ENCODE measurements at places on chromosomes 1 and 21.

- no peak for DNase-seq
Measured at GRCh38 chr1:9751971-9752370, 71.8 kb downstream of the CLSTN1 start.

DNA sequence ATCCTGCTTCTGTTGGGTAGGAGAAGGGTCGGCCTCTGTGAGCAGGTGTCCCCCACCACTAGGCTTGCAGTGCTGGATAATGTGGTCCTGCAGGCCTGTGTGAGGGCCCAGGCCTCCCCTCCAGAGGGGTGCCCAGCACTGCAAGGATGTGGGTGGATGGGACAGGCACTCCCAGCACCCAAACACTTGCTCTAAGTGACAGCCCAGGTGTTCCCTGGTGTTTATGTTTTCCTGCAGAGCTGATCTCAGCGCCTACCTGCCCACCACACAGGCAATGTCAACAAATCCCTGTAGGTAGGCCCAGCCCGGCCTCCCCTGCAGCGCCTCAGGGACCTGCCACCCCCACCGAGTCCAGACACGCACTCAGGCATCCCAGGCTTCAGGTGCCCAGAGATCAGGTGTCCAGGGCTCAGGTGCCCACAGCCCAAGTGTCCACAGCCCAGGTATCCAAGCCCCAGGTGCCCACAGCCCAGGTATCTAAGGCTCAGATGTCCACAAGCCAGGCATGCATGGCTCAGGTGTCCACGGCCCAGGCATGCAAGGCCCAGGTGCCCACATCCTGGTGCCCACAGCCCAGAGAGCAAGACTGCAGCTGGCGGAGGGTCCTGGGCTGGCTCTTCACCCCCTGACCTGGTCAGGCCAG lies 59.2 kb downstream of the WNT9A start:
- DNase-seq, result no peak

DNA sequence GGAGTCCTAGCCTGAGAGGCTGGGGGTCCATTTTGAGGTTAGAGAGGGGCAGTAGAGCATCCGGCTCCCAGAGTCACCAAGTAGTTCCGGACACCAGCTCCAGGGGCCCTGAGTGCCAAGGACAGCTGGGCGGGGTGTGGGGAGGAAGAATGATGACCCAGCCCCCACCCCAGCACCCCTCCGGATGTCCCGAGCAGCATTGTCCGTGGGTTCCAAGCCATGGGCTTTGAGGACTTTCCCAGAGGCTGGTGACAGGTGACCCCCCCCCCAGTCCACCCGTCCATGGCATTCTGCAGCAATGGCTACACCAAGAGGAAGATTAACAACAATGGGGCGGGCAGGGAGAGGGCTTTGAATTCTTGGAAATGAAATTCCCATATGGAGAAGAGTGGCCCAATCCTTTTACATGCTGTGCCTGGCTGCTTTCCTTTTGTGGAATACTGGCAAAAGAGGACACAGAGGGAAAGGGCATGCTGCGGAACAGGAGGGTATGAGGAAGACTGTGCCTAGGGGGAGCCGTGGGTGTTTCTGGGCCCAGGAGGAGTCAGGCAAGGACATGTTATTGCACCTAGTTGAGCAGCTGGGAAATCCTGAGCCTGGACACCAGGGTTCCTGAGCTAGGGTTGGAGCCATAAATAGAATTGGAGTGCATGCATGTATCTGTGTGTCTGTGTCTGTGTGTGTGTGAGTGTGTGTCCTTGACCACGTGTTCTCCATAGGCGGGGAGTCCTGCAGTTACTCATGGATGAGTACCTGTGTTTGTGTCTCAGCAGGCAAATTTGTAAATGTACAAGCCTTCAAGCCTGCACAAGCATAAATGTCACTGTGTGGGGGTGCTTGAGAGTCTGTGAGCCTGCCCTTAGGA lies 956 bp downstream of the ATP1A2 start:
- no peak for DNase-seq

DNA sequence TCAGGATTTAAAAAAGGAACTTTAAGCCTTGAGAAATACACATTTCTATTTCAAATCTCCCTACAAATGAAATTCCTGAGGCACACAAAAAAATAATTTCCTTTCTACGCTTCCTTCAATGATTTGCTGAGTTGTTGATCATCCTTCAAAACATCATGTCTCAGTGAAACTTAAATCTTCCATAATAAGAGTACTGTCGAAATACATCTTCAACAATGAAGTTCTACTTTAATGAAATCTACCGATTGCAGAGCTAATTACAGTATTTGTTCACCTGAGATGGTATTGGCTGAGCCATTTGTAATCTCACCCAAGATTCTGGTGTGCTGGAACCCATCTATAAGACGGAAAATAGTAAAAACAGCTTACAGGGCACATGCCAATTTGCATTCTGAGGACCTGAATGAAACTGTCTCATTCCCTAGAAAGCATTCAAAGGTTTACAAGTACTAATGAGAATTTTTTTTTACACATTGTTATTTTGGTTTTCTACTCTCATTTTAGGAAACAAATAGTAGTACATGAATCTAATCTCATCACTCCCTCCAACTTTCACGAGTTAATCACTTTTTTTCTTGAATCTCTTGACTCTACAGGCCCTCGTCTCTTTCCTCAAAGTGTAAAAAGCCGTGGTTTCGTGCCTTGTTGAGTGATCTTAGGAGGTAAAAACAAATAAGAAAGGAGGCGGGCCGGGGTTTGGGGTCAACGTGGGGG lies 1.1 kb downstream of the CHML start:
- DNase-seq, result no peak

- no peak for DNase-seq
Measured at GRCh38 chr1:62012836-62013235, 181.8 kb upstream of the L1TD1 start.

DNA sequence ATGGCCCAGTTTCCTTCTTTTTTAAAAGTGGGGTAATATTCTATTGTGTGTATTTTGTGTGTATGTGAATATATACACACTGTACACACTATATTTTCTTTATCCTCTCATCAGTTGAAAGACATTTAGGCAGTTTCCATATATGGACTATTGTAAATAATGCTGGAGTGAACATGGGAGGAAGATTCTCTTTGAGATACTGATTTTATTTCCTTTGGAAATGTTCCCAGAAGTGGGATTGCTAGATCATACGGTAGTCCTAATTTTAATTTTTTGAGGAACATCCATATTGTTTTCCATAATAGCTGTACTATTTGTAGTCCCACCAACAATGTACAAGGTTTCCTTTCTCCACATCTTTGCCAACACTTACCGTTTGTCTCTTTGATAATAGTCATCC lies 51.0 kb downstream of the F3 start:
- no peak for DNase-seq
